ENCODE measurements at places on chromosomes 4 and X. TPM values are rescaled to one million over a fixed set of nuclear protein-coding genes. Genes with fewer than 3 reads are reported as not detected.

Gene WDR17
- total RNA-seq: 0.58 TPM

Gene ADAM29
- not detected for total RNA-seq

Gene SPARCL1
- total RNA-seq: not detected

Gene CCKAR
- not detected for total RNA-seq

- DNase-seq: no peak
Measured at GRCh38 chrX:101759000-101759399, 99.3 kb upstream of the ARMCX2 start.

- DNase-seq: no peak
Measured at GRCh38 chr4:111681751-111682150, 463.5 kb upstream of the FAM241A start.

DNA sequence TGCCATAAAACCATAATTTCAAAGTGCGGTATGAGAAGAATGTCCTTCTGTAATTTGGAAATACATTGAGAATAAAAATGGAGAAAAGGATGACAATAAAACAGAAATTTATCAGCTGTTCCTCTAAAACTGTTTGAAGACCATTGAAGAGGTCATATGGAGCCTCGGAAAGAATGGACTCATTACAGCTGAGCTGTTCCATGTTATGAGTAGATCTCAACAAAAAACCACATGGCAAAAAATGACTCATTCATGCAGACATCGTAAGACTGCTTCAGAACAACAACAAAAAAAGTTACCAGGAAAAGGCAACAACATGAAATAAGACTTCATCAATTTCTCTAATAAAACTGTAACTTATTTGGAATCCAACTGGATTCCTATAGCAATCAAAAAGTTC lies 39.7 kb downstream of the AKAP4 start:
- no peak for DNase-seq

GRCh38 chr4:124636788-124637187 lies 75.7 kb downstream of the ANKRD50 start:
- DNase-seq: no peak

All from activated naive CD8-positive, alpha-beta T cell treated with anti-CD3 and anti-CD28 coated beads, Interleukin-2, amount 10 ng/mL, durations not matched to agents 7 days and 5 days (primary cell).